ENCODE measurements at places on chromosomes 12 and 14.

DNA sequence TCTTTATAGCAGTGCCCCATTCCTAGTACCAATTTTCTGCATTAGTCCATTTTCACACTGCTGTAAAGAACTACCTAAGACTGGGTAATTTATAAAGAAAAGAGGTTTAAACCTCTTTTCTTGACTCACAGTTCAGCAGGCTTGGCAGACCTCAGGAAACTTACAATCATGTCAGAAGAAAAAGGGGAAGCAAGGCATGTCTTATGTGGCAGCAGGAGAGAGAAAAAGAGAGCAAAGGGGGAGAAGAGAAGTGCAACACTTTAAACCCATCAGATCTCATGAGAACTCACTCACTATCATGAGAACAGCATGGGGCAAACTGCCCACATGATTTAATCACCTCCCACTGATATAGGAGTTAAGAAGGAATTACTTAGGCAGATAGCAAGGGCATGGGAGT is 101.6 kb upstream of the PLEKHG7 start:
- DNase-seq, result no peak

DNA sequence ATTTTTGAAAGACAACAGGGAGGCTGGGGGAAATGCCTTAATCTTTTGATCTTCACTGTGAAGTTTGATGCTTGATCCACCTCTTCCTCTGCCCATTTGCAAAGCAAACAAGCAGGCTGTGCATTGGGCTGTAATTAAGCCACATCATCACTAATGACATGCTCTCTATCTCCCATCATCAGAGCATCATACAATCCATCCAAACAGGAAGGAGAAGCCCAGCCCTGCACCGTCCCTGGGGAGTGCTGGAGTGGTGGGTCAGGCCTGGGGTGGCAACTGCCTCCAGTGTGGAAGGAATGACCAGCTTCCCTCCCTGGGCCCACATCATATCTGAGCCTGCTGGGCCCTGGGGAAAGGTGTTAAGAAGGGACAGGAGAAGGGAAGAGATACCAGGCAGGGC is 6.9 kb upstream of the KRT74 start:
- no peak for DNase-seq

GRCh38 chr14:80981156-80981555 is 25.7 kb downstream of the TSHR start:
- DNase-seq, result no peak

DNA sequence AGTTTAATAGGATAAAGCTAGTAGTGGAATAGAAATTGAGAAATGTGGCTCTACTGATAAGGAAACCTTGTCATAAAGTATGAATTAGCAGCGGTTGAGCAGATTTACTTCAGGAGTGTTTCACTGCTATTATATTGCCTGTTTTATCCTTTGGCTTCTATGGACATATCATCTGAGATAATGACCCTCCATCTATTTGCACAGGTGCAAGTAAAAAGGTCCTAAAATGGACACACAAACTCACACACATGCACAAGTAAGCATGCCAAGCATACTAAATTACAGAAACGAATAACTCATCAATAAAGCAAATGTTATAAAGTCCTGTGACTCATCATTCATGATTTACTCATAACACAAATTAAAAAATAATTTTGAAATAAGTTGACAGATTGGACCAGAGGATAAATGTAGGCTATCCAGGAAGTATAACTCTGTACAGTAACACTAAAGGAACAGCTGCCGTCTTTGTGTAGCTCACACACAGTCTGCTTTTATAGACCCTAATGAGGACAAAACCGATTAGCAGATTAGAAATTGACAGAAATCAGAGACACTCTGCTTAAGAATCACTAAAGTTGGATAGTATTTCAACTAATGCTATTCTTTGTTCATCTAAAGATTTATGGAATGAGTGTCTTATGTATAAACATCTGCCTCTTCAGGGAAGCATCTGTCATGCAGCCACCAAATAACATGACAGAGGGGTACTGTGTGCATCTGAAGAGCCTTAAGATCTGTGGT is 73.9 kb downstream of the SYT1 start:
- DNase-seq, result no peak

GRCh38 chr12:24084800-24085199 is 135.3 kb upstream of the SOX5 start:
- DNase-seq, result no peak

- DNase-seq, result no peak
Observed at GRCh38 chr14:31280871-31281220, 73.3 kb upstream of the HECTD1 start.

DNA sequence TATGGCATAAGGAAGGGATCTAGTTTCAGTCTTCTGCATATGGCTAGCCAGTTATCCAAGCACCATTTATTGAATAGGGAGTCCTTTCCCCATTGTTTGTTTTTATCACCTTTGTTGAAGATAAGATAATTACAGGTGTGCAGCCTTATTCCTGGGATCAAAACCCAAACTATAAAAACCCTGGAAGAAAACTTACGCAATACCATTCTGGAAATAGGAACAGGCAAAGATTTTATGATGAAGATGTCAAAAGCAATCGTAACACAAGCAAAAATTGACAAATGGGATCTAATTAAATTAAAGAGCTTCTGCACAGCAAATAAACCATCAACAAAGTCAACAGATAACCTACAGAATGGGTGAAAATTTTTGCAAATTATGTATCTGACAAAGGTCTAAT is 128.5 kb upstream of the DCN start:
- no peak for DNase-seq

GRCh38 chr12:27751386-27752047 is 28.5 kb upstream of the KLHL42 start:
- no peak for DNase-seq

- no peak for DNase-seq
Observed at GRCh38 chr12:40907115-40907527, 214.9 kb downstream of the CNTN1 start.

GRCh38 chr12:131786331-131786730 is 41.9 kb upstream of the MMP17 start:
- no peak for DNase-seq

- DNase-seq, result no peak
Observed at GRCh38 chr12:10802587-10802986, at the start of gene TAS2R7. TAS2R7 (minus strand) TSS chr12:10802627; CDS start chr12:10802570, 57 bp downstream.

- no peak for DNase-seq
Observed at GRCh38 chr12:118645219-118645618, 268.9 kb downstream of the SUDS3 start.

GRCh38 chr12:62130834-62131552 is 129.2 kb upstream of the USP15 start:
- DNase-seq, result no peak

GRCh38 chr14:88386256-88386794 is 868 bp downstream of the SPATA7 start:
- DNase-seq, result no peak

DNA sequence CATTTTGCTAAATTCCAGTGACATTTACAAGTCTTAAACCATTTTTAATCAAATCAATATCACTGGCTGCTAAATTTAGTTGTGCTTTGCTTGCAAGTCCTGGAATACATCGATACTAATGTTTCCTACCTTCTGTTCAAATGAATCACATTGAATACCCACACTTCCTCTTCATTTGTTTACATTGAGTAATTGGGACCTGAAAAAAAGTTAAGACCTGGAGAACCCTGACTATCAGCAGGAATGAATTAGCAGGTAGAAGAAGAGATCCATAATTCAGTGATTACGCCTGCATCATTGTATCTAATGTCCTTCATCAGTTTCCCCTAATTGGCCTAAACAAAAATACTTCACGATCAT is 369.3 kb downstream of the ETNK1 start:
- no peak for DNase-seq

- no peak for DNase-seq
Observed at GRCh38 chr14:71524320-71524982, 407.8 kb upstream of the RGS6 start.

DNA sequence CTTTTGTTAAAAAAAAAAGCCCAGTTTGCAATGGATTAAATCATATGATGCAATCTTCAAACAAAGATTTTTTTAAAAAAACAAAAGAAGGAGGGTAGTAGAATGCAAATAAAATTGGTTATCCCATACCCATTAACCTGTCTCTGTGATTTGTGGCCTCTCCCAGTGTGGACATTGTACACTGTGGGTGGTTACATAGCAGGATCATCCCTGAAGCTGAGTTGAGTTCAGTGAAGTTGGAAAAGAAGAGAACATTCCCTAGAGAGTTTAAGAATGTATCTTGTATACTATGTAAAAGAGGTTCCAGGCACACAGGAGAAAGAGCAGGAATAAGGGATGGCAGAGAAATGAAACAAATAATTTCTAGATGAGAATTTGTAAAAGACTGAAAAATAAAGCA is 142.4 kb upstream of the SLC16A7 start:
- DNase-seq, result no peak

DNA sequence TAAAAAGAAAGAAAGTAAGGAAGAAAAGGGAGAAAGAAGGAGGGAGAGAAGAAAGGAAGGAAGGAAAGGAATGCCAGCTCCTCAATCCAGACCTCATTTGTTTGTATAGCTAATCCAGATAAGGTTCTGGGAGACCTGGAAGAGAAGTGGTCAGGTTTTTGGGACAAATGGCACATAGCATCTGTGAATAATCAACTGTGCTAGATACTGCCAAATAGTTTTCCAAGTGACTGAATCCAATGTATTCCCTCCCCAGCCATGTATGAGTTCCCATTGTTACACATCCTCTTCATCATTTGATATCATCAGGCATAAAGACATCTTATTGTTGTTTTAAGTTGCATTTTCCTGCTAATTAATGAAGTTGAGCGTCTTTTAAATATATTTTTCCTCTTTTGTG is 18.6 kb upstream of the PTGR2 start:
- DNase-seq, result no peak

DNA sequence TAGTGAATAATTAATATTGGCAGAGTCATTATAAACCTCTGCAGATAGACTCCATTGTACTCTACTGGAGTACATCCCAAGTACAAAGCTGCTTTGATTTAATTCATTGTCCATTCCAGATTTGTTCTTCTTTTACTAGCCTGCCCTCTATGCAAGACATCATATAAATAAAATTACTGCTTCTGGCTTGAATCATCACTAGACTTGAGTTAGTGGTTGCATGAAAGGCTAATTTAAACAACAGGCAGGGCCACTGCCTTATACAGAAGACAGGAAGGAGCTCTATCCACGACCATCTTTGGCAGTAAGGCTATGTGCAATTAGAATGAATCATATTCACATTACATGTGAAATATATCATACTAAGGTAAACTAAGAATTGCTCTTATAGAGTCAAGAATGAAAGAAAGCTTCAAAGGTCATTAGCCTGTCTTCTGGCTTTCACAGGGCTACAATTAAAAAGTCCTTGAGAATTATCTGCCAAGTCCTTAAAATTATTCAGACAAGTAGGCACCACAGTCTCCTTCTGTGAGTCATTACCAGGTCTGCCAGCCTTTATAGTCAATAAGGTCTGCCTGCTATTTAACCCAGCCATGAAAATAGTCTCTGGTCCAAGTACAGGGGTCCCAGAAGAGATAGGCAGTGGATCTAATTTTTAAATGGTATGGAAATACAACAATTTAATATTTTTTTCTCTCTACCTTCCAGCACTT is 631.8 kb downstream of the TMTC2 start:
- no peak for DNase-seq

GRCh38 chr12:78101946-78102635 is 271.4 kb downstream of the NAV3 start:
- DNase-seq, result no peak

DNA sequence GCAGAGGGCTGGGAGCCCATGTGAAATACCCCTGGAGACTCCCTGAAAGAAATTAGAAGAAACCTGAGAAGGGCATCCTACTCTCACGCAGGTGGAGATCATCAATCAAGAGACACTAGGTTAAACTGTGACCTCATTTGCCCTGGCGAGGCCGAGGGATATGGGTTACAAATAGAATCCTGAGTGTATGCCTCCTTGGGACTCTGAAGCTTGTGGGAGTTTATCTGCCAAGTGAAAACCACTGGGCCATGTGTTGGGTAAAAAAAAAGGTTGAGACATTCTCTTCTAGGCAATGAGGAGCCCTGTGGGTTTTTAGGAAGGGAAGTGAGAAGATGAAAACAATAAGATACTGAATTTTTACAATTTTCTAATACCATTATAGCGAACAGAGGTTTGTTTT is 160.7 kb upstream of the ARID2 start:
- DNase-seq, result no peak

GRCh38 chr14:51604073-51604472 is 47.6 kb upstream of the FRMD6 start:
- DNase-seq, result no peak

DNA sequence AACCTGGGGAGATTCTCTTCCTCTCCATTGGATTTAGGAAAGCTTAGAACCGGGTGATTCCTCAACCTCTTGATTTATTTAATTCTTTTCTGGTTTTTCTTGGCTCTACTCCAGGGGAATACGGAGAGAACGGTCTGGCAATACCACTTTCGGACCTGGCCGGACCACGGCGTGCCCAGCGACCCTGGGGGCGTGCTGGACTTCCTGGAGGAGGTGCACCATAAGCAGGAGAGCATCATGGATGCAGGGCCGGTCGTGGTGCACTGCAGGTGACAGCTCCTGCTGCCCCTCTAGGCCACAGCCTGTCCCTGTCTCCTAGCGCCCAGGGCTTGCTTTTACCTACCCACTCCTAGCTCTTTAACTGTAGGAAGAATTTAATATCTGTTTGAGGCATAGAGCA is 67.6 kb downstream of the PTPN11 start:
- DNase-seq, result no peak

DNA sequence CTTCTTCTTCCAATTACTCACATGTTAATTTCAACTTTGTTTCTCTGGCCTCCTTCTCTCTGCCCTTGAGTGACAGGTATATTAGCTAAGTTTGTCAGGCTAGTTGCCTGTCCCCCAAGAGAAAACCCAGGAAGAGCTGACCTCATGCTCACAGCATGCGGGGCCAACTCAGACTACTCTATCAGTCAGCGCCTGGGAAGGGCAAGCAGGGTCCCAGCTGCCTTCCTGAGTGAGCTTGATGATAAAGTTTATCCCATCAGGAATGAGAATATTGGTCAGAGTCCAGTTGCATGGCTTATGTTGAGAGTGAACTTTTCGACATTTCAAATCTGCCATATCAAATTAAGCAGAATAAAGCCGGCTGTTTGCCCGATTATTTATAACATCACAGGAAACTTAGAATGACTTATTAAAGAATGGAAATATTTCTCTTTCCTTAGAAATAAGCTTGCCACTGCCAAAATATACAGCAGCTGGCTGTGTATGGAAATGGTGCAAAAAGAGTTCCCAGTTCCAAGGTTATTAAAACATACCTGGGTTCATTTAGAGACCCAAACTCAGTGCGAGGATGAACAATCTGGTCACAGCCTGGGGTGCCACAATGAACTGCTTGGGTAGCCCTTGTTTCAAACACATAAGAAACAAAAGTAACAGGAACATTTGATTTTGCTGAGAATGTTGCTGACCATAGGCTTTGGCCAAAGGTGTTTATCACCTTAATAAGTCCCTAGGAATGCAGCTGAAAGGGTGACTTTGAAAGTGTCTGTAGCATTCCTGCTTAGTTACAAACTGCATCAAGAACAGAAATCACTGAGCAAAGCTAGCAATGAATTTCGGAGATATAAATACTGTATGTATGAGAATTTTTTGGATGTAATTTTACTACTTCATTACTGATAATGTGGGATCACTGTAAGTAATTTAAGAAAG is 1553.8 kb upstream of the FLRT2 start:
- no peak for DNase-seq

All from activated CD8-positive, alpha-beta memory T cell treated with anti-CD3 and anti-CD28 coated beads for 4 hours (primary cell).